EH (cell line): ENCODE measurements at places on chromosomes 6 and 20.
A peak's percentile ranks its signal among the peaks of the same experiment; 100 is the strongest.

- DNase-seq, result no peak
Measured at GRCh38 chr6:45997875-45998506, 17.7 kb downstream of the CLIC5 start.

DNA sequence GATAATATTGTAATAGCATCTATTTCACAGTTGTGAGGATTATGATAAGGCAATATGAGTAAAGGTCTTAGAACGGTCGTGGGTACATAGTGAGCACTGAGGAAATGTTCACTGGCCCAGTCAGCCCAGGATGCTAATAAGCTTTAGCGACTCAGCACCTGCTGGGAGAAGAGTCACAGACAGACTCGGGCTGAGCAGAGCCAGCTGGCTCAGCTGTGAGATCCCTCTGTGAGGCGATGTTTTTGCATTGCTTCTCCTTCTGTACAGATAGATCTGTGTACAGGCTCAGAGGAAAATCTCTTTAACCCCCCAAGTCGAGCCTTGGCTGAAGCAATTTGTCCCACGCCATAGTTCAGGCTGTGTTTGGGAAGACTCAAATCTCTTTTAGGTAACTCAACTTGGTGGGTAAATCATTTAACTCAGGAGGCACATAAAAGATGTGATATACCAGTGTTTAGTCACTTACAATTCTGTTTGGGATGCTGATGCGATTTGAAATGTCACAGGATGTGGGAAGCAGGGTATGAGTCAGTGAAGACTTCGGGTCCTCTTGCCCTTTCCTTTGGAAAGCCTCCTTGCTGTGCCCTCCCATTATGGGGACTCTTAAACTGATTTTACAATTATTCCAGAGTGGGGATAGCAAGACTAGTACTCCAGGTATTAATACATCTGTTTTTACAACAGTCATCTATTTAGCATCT is 53.1 kb downstream of the PHACTR1 start:
- peak; percentile 60 for DNase-seq

DNA sequence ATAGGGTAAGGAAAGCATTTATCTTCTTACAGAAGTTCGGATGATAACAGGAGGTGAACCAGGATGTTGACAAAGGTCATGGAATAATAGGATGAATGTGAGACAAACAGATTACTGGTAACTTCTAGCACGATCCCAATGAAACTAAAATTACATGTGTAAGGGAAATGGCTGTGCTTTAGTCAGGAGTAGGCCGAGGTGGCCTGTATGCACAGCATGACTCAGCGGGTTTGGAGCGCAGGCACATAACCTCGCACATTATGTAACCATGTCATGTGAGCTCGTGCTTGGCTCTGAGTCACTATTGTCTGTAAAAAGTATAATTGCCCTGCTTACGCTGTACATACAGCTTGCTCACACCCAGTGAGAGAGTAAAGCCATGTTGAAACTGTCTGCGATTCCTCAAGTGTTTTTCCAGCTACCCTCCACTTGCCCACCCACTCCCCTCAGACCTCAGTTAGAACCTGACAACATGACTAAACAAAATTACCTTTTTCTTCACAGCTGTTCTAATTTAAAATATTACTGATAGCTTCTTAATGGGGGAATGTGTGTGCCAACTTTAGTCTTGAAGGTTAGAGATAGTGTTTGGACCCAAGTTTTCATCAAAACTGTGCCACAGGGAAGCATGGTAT is 8.2 kb downstream of the CYB5R4 start:
- DNase-seq, result peak; percentile 98

- no peak for DNase-seq
Measured at GRCh38 chr6:136370988-136371728, 81.5 kb upstream of the BCLAF1 start.

GRCh38 chr6:100366419-100366818 is 98.3 kb downstream of the SIM1 start:
- peak; percentile 72 for DNase-seq

DNA sequence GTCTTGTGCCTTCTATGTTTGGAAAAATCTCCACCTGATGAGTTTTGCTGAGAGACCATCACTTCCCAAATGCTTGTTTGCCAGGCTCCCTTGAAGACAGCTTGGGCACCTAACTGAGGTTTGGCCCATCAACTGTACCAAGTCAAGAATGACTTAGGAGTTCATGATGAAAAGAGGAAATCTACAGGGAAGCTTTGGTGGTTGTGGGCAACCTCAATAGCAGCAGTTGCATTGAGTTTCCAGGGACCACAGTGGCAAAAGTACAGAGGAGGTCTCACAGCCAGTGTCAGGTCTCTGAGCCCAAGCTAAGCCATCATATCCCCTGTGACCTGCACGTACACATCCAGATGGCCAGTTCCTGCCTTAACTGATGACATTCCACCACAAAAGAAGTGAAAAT is 49.7 kb upstream of the PHACTR1 start:
- no peak for DNase-seq

- no peak for DNase-seq
Measured at GRCh38 chr6:131427434-131428058, 145.5 kb upstream of the ARG1 start.
